ENCODE measurements at places on chromosomes 2 and 18.

- DNase-seq, result no peak
Measured at GRCh38 chr2:192827735-192828134, 633.0 kb upstream of the TMEFF2 start.

GRCh38 chr2:38754049-38754448 is 2.9 kb upstream of the SRSF7 start:
- DNase-seq, result no peak

GRCh38 chr2:37448342-37449120 is 104.1 kb downstream of the QPCT start:
- no peak for DNase-seq

DNA sequence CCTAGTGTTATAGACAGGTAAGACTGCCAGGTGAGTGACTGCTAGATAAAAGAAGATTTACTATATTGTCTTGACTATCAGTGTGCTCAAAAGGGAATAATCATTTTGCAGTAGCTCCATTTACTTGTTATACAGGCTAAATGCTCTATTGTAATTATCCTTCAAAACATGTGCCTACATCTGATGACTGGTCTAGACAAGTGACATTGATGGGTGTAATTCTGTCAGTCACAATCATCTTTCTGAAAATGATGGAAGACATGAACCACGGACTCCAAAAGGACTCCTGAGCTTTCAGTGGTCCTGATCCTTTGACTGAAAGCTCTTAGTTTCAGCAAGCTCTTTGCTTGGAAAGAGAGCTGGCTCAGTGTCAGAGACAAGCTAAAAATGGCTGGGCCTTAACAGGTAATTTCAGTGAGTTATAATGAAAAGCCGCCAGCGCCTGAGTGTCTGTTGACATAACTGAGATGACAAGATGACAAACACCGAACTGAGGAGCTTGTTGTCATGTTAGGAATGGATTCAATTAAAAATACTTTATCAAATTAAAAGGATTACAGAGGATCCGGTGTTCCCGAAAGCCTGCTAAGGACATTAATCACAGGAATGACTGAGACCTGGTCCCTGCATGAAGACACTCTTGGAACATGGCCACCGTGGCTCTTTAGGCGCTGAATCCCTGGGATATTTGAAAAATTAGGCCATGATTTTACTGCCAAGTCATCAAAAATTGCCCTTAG is 141.7 kb downstream of the CMPK2 start:
- no peak for DNase-seq

DNA sequence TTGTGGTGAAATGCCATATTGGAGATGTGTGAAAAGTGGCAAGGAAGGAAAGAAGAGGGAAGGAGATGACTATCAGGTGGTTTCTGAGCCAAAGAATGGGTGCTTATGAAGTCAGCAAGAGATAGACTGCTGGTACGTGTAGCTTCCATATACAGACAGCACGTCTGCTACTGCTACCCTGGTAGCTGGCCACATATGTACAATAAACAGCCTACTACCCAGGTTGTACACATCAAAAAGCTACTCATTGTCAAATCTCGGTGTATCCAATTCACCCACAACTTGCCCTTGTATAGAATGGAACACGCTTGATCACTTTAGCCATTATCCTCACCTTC is 761.8 kb downstream of the LRRTM4 start:
- no peak for DNase-seq

DNA sequence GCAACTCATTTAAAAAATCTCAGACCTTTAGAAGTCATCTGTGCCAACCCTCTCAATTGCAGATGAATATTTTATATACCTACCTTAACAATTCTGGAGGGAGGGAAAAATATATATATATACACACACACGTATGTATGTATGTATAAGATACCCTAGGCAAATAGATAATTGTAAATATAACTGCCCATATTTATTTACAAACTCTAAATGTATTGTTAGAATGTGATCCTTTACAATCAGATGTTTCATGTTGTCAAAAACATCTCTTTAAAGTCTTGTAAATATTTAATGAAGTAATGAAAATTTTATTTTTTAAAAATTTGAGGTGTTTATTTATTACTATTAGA is 11.6 kb downstream of the ANKRD12 start:
- no peak for DNase-seq

DNA sequence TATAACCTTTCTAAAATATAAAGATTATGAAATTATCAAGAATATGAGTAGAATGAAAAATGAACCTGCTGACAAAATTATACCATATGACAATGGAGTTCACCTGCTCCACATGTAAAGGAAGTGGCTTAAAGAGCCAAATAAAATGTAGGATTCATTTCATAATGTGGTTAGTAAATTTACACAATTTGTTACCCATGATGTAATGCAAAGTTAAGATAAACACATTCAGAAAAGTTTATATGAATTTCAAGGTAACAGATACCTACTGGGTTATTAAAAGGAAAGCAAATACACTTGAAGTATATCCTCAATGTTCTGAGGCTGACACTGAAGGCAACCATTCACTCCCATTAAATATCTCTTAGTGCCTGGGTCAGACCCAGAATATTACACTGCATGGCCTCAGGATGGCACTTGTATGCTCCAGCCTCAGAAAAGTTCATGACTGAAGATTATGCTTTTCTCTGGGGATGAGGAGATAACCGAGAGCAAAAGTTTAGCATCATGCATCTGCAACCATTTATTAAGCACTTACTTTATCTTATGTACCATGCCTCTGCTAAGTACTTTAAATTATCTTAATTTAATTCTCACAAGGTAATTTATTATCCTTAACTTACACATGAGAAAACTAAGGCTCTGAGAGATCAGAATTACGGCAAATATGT is 6.2 kb downstream of the STRN start:
- DNase-seq, result no peak

DNA sequence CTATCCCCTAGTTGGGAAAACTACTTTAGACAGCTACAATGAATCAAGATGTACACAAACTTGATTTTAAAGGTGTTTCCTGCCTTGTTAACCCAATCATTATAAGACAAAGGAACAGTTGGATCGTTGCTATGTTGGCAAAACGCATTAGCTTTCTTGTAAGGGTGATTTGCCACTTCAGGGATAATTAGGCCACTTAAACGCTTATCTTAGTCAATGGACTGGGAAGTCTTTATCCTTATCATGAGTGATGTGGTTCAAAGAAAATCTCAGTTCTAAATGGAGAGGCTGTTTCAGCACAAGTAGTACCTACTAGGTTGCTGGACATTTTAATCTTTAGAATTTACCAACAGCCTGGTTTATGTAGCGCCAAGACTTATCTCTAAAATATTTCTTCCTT is 406.1 kb upstream of the MEX3C start:
- no peak for DNase-seq

DNA sequence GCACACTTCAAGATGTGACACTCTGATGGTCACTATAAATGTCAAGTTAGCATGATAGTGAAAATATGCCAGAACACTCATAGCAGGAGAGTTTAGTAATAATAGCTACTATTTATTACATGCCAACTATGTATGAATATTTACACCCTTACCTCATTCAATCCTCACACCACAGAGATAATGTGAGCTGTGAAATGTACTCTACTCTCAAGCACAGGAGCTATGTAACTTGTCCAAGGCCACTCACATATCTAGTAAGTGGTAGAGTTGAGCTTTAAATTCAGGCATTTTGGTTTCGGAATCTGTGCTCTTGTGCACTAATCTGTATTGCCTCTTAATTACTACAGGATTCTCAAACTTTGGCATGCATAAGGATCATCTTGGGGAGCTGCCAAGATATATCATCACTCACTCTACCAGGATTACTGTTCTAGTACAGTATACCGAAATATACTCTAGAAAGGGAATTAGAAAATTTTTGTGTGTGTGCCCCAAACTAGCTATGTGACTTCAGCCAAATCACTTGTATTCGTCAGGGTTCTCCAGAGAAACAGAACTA is 154.3 kb downstream of the PLCL1 start:
- no peak for DNase-seq

GRCh38 chr2:128797092-128797491 is 478.4 kb upstream of the HS6ST1 start:
- no peak for DNase-seq

GRCh38 chr2:215363039-215363438 is 51.2 kb downstream of the ATIC start:
- no peak for DNase-seq

GRCh38 chr2:141280037-141280436 is 850.8 kb downstream of the LRP1B start:
- DNase-seq, result no peak

All from left renal pelvis (tissue), 4 donors.